ENCODE measurements at places on chromosomes 5 and 9. TPM values are rescaled to one million over a fixed set of nuclear protein-coding genes. Genes with fewer than 3 reads are reported as not detected.

STOML2 gene
- total RNA-seq = 250 TPM

PCDHB15 gene
- total RNA-seq = 0.28 TPM

SOWAHA gene
- not detected for total RNA-seq

DNA sequence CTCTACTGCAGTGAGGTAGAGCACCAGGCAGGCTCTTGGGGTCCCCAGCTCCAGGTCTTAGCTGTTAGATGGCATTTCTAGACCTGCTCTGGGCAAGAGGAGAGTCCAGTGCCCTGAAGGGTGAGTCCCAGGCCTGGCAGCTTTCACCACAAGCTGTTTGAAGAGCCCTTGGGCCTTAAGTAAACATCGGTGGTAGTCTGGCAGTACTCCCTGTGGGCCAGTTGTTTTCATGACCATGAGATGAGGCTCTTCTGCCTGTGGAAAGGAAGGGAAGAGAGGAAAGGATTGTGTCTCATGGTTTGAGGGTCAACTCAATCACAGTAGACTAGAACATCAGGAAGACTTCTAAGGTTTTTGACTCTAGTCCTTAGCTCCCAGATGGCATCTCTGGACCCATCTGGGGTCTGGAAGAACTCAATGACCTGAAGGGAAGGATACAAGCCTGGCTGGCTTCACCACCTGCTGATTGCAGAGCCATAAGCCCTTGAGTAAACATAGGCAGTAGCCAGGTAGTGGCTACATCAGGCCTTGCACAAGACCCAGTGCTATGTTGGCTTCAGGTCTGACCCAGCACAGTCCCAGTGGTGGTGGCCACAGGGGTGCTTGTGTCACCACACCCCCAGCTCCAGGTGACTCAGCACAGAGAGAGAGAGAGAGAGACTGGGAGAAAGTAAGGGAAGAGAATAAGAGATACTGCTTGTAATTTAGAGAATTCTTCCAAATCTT, 114.3 kb upstream of the PCSK5 start:
- DNase-seq = no peak

- peak; percentile 74 for DNase-seq
Observed at GRCh38 chr5:95725937-95726810, 5.0 kb upstream of the RHOBTB3 start.

All from IMR-90 (cell line).